PC-3 (cell line): ENCODE measurements at places on chromosomes 12 and 14. TPM values are rescaled to one million over a fixed set of nuclear protein-coding genes. Genes with fewer than 3 reads are reported as not detected.
A peak's percentile ranks its signal among the peaks of the same experiment; 100 is the strongest.

GRCh38 chr12:53684654-53685220, 8.9 kb upstream of the ATP5MC2 start:
- no peaks in the 10 kb centered on the region for H3K27me3 ChIP-seq
- DNase-seq, result no peak
- no peak overlapping the region for H3K27ac ChIP-seq
- H3K36me3 ChIP-seq, result no peaks in the 10 kb centered on the region
- H3K4me1 ChIP-seq, result no peaks in the 10 kb centered on the region

DNA sequence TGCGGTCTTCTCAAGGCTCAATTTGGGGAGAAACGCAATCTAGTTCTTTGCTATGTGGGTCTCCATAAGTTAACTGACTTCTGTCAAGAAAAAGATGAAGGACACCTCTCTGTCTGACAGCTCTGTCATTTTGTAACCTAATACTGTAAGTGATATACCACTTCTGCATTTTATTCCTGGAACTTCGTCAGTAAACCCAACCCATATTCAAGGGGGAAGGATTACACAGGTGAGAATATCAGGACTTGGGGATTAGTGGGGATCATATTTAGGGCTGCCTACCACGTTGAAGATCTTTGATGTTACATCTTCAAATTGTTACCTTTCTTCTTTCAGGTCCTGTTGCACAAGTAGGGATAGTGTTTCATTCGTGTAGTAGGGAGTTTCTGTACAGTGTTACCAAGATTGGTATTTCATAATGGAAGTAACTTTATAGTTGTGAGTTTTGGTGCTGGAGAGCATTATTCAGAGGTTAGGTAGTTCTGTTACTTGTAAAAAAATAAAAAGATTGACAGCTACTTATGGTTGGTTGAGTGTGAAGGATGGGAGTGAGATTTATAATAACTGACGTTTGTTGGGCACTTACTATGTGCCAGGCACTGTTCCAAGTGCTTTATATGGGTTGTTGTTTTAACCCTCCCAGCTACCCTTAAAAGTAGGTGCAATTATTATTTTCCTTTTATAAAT, 1.6 kb downstream of the TMEM260 start:
- H3K27me3 ChIP-seq, result peaks cover 21% of the 10 kb centered on the region; the same call in 1 of the 2 replicates
- H3K4me1 ChIP-seq, result peaks cover 54% of the 10 kb centered on the region
- H3K36me3 ChIP-seq, result no peaks in the 10 kb centered on the region
- peak overlapping the region; percentile 81 for H3K4me3 ChIP-seq

GRCh38 chr12:120231316-120232011, 30.6 kb upstream of the RPLP0 start:
- H3K36me3 ChIP-seq, result peaks cover 14% of the 10 kb centered on the region
- H3K27ac ChIP-seq, result peak overlapping the region; percentile 99
- no peaks in the 10 kb centered on the region for H3K27me3 ChIP-seq
- peaks cover 83% of the 10 kb centered on the region for H3K4me1 ChIP-seq
- peak; percentile 100 for DNase-seq

DNA sequence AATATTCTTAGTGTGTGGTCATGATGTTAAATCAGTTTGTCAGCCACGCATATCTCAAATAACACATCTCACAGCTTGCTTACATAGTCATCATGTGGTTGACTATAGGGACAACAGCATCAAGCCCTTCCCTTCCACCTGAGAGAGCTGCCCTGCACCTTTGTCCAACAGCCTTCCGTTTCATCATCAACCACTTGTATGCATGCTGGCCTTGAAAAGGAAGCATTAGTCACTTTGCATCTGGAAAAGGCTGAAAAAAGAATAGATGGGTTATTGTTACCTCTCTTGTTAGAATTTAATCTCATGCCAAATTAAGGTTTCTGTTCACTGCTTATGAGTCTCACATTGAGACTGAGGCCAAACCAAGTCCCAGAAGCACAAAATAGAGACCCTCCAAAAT, 1586.5 kb upstream of the SEL1L start:
- peak; percentile 23 for DNase-seq
- H3K27ac ChIP-seq, result no peak overlapping the region
- H3K36me3 ChIP-seq, result no peaks in the 10 kb centered on the region
- H3K27me3 ChIP-seq, result no peaks in the 10 kb centered on the region
- H3K4me1 ChIP-seq, result no peaks in the 10 kb centered on the region

GRCh38 chr14:100534528-100535286, 52.5 kb downstream of the BEGAIN start:
- H3K36me3 ChIP-seq, result no peaks in the 10 kb centered on the region
- no peak overlapping the region for H3K4me3 ChIP-seq
- H3K27ac ChIP-seq, result no peak overlapping the region
- DNase-seq, result no peak
- H3K27me3 ChIP-seq, result no peaks in the 10 kb centered on the region
- H3K4me1 ChIP-seq, result peaks cover 11% of the 10 kb centered on the region; the same call in 1 of the 2 replicates

GRCh38 chr14:103372552-103373304, 12.5 kb upstream of the MARK3 start:
- H3K4me1 ChIP-seq, result peaks cover 20% of the 10 kb centered on the region
- no peak overlapping the region for H3K4me3 ChIP-seq
- H3K27ac ChIP-seq, result peak overlapping the region; percentile 93
- no peaks in the 10 kb centered on the region for H3K36me3 ChIP-seq
- DNase-seq, result peak; percentile 97
- no peaks in the 10 kb centered on the region for H3K27me3 ChIP-seq

CABP1 gene
- not detected in 2 replicates for total RNA-seq

EXOC3L4 gene
- 1.4 and 2.0 TPM in 2 replicates for total RNA-seq

- DNase-seq, result no peak
- H3K27me3 ChIP-seq, result no peaks in the 10 kb centered on the region
- H3K27ac ChIP-seq, result no peak overlapping the region
- H3K36me3 ChIP-seq, result no peaks in the 10 kb centered on the region
- no peaks in the 10 kb centered on the region for H3K4me1 ChIP-seq
Measured at GRCh38 chr14:51592836-51593235, 58.9 kb upstream of the FRMD6 start.

GRCh38 chr12:128918481-128919260, 65.4 kb downstream of the GLT1D1 start:
- peaks cover 51% of the 10 kb centered on the region for H3K27me3 ChIP-seq
- H3K4me1 ChIP-seq, result no peaks in the 10 kb centered on the region
- no peaks in the 10 kb centered on the region for H3K36me3 ChIP-seq
- no peak overlapping the region for H3K27ac ChIP-seq
- DNase-seq, result no peak
- H3K4me3 ChIP-seq, result no peak overlapping the region

DNA sequence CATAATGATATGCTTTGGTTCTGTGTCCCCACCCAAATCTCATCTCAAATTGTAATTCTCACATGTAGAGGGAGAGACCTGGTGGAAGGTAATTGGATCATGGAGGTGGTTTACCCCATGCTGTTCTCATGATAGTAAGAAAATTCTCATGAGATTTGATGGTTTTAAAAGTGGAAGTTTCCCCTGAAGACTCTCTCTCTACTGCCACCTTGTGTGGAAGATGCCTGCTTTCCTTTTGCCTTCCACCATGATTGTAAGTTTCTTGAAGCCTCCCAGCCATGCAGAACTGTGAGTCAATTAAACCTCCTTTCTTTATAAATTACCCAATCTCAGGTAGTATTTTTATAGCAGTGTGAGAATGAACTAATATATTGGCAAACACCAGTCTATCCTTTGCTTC, 260.4 kb upstream of the PPFIA2 start:
- no peaks in the 10 kb centered on the region for H3K27me3 ChIP-seq
- no peaks in the 10 kb centered on the region for H3K4me1 ChIP-seq
- H3K27ac ChIP-seq, result no peak overlapping the region
- H3K36me3 ChIP-seq, result no peaks in the 10 kb centered on the region

DNA sequence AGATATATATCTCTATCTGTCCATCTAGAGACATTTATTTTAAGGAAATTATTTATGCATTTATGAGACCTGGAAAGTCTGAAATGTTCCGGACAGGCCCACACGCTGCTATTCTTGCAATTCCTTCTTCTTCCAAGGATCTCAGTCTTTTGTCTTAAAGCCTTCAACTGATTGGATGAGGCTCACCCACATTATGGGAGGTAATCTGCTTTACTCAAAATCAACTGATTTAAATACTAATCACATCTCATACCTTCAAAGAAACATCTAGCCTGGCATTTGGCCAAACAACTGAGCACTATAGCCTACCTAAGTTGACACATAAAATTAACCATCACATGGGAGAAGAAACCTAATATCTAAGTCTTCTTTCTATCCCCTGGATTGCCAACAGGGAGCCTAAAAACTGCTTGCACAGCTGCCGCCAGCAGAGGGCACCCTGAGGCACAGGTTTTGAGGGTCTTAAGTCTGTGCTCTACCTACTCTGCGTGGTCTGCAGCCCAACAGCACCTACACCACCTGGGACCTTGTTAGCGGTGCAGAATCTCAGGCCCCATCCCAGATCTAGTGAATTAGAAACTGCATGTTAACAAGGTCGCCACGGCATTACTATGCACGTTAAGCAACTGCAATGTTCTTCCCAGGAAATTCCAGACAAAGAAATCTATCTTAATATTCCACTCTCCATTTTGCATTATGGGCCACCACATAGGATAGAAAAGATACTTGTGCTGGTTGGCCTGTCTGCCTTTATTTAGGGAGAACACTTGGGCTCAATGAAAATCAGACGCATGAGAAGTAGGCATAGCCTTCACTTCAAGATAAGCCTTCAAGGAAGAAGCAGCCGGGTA, 249.7 kb downstream of the FOXG1 start:
- no peak overlapping the region for H3K27ac ChIP-seq
- H3K27me3 ChIP-seq, result no peaks in the 10 kb centered on the region; the same call in 1 of the 2 replicates
- no peak overlapping the region for H3K4me3 ChIP-seq
- DNase-seq, result peak; percentile 66
- H3K36me3 ChIP-seq, result no peaks in the 10 kb centered on the region
- H3K4me1 ChIP-seq, result no peaks in the 10 kb centered on the region

P2RX2 gene
- not detected in 2 replicates for total RNA-seq

DNA sequence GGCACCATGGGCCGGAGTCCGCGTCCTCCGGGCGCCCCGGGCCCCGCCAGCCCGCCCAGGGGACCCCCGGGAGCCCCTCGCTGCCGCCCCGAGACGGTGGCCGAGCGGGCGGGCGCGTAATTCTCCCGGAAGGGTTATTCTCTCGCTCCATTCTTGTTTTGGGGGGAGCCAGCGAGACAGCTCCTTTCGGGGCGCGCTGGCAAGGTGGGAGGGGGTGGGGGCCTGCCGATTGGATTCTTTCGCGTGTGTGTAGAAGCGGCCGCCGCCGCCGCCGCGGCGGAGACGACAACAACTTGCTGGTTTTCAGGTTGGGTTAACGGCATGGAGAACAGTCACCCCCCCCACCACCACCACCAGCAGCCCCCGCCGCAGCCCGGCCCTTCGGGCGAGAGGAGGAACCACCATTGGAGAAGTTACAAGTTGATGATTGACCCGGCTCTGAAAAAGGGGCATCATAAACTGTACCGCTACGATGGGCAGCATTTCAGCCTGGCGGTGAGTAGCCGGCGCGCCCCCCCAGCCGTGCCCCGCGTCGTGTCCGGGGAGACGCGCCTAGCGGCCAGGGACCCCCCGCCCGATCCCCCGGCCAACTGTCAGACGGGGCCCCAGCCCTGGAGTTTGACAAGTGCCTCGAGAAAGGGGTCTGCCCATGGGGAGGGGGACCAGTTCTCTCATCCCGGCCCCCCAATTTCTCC, 755 bp downstream of the SETD1B start:
- H3K27ac ChIP-seq, result no peak overlapping the region
- DNase-seq, result peak; percentile 22
- peaks cover 11% of the 10 kb centered on the region; the same call in 1 of the 2 replicates for H3K36me3 ChIP-seq
- H3K4me1 ChIP-seq, result peaks cover 27% of the 10 kb centered on the region
- no peaks in the 10 kb centered on the region for H3K27me3 ChIP-seq

- DNase-seq, result peak; percentile 94
- no peak overlapping the region for H3K4me3 ChIP-seq
- H3K36me3 ChIP-seq, result no peaks in the 10 kb centered on the region
- H3K27me3 ChIP-seq, result no peaks in the 10 kb centered on the region
Measured at GRCh38 chr14:65226824-65227604, 124.7 kb upstream of the MAX start.
